ENCODE measurements at places on chromosomes 1 and 21.

DNA sequence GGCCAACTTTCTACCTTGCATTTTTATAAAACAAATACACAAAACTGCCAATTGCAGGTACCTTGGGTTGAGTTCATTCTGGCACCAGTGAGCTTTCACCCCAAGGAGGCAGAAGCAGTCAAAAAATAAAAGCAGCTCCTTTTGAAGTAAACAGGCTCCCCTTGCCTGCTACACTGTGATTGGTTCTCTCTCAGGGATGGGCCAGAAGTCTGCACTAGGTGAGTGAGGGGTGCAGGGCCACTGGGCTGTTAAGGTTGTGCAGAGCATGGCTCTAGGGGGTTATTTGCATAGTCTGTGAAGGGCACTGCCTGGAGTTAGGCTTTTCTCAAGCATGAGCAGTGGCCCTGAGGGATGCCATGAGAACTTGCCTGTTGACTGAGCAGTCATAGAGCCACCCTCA, 39.1 kb downstream of the AKNAD1 start:
- no peak for DNase-seq

GRCh38 chr1:192160196-192160595, 1.9 kb downstream of the RGS18 start:
- no peak for DNase-seq

DNA sequence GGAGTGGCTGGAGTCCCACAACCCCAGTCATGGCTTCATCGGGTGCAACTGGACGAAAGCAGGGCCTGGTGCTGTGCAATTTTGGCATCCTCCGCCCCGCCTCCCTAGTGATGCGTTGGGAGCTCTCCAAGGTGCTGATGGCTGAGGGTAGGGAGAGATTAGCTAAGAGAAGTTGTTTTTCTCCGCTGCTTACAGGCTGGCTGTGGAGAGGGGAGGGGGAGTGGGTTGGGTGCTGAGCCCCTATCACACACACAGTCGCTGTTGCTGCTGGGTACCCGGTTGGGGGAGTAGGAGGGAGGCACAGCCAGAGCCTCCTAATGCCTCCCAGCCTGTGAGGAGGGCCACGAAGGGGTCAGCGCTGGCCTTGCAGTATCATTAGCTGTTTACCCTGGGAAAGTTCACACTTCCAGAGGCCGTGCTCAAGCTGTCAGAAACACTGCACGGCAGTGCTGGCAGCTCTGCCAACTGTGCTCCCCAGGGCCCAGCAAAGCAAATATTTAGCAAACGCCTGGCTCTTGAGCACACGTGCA, 110.0 kb downstream of the GRIK3 start:
- DNase-seq = no peak

GRCh38 chr1:219659684-219660083, 46.8 kb upstream of the ZC3H11B start:
- DNase-seq = peak; percentile 86

- DNase-seq = no peak
Measured at GRCh38 chr1:9039761-9040658, 13.8 kb upstream of the SLC2A7 start.

DNA sequence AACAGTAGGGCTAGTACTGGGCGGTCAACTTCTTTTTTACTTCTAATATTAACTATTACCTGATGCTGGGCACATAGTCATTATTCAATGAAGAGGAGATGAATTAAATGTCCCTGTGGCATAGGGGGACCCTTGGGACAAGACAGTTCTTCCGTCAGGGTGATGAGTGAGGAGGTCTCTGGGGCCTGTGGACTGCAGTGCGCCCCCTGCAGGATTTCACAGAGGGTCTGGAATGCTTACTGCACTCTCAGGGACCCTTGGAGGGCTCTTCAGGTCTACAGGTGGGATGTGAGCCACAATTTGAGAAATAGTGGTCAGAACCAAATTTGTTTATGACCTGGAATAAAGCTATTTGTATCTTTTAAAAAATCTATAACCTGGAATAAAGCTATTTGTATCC, 149.4 kb downstream of the FAM78B start:
- DNase-seq = no peak

- no peak for DNase-seq
Measured at GRCh38 chr1:224773646-224774045, 155.8 kb upstream of the DNAH14 start.

DNA sequence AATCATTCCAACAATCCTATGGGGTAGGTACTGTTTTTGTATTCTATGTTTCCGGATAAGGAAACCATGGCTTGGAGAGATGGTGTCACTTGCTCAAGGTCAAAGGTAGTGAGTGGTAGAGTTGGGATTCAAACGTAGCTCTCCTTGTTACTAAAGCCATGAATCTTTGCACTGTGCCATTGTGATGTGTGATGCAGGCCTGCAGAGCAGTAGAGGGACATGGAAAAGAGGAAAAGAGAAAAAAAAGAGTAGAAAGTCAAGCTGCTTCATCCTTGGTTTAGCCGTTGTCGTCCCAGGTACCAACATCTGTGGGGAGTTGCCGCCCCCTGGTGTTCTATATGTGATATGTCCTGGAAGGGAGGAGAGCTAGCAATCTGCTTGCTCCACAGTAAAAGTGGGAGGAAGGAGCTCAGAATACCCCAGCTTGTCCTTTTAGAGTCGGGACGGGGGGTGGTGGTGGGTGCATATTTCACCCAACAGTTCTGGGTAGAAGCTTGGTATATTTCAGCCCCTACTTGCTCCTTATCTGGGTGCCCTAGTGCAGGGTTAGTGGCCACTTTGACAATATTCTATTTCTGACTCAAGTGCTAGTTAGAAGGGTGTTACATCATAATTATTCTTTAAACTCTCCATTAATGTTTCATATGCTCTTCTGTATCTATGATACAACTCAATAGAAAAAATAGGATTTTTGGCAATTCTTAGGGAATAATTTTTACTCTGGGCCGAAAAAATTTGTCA, 98.4 kb downstream of the EBNA1BP2 start:
- DNase-seq = peak; percentile 49

- DNase-seq = no peak
Measured at GRCh38 chr1:212302745-212303383, 17.7 kb downstream of the PPP2R5A start.

GRCh38 chr1:31799196-31799894, 16.5 kb downstream of the SPOCD1 start:
- no peak for DNase-seq

DNA sequence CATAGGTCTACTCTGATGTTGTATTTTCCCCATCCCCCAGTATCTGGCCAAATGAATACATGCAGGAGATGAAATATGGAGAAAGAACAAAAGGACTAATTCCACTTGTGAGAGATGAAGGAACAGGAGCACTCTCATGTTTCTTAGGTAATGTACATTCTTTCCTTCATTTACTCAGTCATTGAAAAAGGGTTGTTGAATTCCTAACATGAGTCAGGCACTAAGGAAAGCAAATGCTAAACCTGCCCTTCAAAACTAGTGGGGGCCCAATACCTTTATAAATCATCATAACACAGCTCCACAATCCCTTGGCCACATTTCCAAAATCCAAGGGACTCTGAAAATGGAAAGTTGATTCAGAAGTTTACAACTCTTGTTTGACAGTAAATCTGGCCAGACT, 94.3 kb downstream of the DIRAS3 start:
- no peak for DNase-seq

GRCh38 chr1:20165522-20165951, 20.4 kb upstream of the UBXN10 start:
- DNase-seq = peak; percentile 32

DNA sequence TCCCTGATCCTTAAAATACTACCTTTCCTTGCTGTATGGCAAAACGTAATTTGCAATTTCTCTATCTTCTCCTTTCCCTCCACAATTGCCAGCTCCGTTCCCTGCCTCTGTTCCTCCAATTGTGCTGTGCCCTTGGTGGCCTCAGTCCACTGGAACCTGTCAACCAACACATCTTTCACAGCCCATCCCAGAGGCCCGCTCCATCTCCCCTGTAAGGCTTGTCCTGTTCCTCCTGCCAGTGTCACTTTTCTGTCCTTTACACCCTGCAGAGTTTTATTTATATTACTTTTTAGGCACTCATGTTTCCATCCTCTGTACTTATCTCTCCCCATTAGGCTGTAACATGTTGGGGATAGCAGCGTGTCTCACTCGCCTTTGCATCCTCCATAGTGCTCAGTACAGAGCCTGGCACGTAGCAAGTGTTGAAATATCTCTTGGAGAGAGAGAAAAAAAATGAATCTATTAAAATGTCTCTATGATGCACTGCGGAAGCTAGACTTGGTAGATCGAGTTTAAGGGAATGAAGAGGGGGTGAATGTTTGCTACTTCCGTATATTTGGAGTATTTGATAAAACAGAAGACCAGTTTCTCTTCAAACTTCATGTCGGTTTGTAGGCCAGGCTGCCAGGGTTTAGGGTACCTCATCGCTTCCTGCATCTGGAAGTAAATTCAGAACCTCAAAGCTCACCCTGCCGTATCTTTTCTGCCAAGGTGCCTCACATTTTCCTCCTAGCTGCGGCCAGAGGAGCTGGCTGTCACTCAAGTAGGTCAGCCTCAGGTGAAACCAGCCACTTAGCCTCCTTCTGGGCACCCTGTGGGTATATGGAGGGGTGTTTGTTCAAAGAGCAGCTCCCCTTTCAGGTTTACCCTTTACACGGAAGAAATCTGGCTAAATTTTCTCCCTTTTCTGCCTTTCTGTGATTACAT, 303.8 kb downstream of the TM2D1 start:
- DNase-seq = no peak

DNA sequence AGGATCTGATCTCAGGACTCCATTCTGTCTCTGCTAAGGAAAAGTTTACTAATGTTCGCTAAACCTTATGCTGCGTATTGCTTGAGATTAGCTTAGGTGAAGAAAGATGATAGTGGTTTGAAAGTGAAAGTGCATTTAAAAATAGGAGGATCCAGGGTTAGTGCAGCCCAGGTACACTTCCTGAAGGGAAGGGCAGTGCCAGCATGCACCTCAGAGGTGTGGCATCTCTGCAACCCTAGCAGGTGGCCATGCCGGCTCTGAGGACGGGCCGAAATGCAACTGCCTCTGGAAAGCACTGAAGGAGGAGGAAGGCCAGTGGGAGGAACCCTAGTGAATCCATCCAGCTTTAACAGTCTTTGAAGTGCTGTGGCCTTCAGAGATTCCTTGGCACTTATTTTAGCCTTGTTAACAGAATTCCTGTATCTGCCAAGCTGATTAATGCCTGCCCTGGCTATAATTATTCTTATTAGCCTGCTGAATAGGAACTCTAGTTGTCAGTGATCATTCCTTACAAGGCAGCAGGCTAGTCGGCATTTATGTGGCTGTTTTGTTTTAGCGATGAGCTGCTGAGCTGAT, 5.5 kb downstream of the PTGFRN start:
- DNase-seq = no peak

DNA sequence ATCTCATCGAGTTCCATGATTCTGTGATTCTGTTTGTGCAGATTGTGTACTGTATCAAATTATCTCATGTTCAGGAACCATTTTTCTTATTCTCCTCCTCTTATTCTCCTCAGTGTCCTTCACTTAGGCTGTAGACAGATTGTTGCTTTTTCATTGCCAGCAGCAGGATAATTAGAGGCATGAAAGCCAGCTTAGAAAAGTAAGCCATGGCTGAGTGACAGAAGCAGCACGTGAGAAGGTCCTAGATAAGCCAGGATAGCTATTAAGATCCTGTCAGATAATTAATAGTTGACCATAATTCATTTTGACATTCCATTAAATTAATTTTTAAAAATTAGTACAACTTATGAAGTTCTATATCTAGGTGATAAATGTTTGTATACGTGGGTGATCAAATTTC, 60.8 kb upstream of the PRKACB start:
- peak; percentile 15 for DNase-seq

DNA sequence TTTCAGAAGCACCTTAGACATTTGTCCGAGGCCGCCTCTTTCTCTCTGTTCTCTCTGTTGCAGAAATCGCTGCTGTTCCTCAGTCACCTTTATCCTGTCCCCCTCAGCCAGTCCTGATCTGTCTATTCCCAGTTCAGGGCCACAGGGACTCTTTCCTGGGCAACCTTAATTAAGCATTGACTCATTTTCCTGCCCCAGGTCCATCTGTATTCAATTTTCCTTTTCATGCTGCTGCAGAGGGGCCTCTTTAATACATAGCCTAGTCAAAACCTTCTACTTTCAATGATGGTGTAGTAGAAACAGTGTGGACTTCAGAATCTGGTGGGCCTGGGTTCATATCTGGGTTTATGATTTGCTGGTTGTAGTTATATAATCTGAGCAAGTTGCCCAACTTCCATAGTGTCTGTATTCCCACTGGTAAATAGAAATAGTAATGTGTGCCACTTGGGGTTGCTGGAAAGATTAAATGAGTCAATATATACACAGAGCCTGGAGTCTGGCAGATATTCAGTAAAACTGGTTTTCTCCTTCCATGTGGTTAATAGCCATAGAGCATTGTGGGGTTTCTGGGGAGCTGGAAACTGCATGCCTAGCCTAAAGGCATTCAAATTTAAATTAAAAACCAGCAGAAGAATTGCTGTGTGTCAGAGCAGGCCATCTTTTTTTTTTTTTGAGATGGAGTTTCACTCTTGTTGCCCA, 4.5 kb downstream of the TRAF5 start:
- DNase-seq = no peak

DNA sequence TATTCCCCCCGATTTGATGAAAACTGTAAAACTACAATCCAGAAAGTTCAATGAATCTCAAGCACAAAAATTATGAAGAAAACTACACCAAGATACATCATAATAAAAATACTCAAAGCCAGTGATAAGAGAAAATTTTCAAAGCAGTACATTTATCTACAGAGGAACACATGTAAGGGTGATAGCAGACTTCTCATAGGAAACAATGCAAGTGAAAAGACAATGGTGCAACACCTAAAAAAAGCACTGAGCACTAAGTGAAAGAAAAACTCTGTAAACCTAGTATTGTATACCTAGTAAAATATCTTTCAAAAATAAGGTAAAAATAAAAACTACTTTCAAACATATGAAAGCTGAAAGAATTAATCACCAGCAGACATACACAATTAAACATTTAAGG, 76.1 kb upstream of the IRF2BP2 start:
- DNase-seq = no peak

GRCh38 chr1:213714645-213715044, 273.1 kb upstream of the PROX1 start:
- DNase-seq = no peak

DNA sequence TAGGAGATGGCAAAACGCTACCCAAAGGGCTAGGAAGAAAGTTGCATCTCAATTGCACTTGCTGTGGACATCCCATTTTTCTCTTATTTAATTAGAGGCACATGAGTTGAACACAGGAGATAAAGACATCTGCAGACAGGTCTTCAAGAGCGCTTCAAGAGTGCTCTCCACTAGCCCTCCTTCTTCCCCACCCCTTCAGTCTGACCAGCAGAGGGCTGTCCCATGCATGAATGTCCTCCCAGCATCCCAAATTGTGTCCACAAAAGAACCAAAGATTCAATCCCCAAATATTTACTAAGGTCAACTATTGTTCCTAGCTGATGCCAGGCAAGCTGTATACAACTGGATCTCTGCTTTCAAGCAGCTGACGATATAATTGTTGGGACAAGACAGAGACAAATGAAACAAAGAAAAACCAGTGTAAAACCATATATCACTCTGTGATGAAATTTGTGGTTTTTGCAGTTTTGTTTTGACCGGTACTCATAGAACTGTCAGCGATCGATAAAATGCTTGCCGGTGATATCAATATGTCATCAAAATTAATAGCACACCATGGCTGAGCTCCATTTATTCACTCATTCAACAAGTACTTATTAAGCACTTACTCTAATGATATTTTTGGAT, 174.2 kb downstream of the TNR start:
- DNase-seq = no peak

- DNase-seq = no peak
Measured at GRCh38 chr21:17964716-17965115, 145.6 kb upstream of the C21orf91 start.

GRCh38 chr21:40049031-40049930, 182.0 kb downstream of the PCP4 start:
- peak; percentile 49 for DNase-seq

GRCh38 chr1:117570988-117571409, 34.8 kb upstream of the TENT5C start:
- DNase-seq = no peak
